8988T (cell line): ENCODE measurements at places on chromosomes 5 and 9.

DNA sequence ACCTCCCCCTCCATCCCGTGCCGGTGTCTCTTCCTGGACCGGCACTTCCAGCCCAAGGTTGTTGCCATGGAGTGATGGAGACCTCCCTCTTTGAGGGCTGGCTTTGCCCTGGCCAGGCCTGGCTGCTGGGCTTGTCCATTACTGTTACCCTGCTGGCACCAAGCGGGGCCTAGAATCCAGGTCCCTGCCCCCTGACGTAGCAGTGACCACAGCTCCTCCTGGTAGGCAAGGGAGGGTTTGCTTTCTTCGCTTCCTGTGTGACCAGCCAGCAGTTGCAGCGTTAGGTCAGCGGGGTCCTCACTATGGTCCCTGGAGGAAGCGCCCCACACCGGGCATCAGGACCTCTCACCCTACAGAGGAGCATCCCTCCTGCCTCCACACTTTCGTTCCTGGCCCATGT is 146.7 kb upstream of the COL5A1 start:
- no peak for DNase-seq

DNA sequence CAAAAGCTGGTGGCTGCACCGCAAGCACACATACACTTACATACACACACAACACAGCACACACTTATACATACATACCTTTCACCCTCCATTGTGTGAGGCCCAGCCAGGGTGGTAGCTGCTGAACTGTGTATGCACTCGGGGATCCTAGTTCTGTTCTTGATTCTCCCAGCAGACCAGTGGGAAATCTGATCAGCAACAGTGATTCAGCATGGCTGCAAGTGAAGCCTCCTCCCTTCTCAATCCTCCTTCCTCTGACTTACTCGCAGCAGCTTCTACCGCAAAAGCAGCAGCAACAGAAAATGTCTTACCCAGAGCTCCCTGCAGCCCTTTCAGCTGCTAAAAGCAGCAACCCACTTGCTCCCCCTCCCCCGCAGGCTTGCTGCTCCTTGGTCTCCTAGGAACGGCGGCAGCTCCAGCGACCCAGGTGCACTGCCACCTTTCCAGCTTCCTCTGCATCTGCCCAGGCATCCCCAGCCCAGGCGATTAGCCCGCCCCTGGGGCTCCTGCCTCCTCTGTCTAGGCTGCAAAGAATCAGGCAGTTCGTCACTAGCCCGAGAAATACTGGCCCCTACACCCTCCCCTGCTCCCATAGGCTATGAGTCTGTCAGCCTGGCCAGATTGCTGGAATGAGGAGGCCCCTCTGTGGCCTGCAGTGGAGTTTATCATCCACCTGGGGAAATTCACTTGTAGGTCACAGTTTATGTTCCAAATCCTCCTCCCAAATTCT is at the start of gene KLHL3:
Gene KLHL3 (minus strand): TSS at position 535 of the 730 bp plus-strand sequence. CDS start 443 bp downstream, at position 92.
- DNase-seq: peak; percentile 35

- peak; percentile 80 for DNase-seq
Measured at GRCh38 chr9:136995772-136996311, 526 bp downstream of the CLIC3 start.

GRCh38 chr5:116037236-116037822 is 5.1 kb downstream of the ARL14EPL start:
- DNase-seq: no peak

GRCh38 chr5:103918668-103919367 is 356.2 kb upstream of the NUDT12 start:
- no peak for DNase-seq

DNA sequence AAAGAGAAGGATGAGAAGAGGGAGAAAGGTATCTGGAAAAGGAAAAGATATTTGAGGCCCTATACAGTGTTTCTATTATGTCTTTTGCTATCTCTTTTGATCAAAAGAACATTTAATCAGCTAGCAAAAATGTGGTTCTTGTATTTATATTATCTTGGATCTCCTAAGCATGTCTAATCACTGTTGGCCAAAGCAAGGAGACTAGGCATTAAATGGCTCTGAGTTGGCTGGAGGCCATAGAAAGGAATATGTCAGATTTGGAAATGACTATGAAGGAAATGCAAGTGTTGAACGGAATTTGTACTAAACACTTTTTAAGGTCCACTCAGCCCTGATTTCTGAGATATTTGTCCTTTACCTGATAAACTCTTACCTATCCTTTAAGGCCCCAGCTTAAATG is 22.4 kb upstream of the THG1L start:
- no peak for DNase-seq

GRCh38 chr5:31986101-31986500 is 188.0 kb downstream of the GOLPH3 start:
- no peak for DNase-seq

DNA sequence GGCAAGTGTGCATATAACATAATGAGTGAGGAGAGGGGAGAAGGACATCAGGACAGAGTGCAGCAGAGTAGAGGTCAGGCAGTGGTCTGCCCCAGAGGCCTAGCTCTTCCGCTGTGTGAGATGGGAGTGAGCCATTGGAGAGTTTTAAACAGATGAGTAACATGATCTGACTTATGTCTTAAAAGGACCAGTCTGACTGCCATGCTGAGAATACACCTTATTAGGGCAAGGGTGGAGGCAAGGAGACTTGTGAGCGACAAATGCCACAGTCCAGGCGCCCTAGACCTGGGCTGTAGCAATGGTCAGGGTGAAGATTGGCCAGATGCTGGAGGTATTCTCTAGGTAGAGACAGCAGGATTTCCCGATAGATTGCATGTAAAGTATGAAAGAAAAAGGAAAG is 83.1 kb downstream of the WWC1 start:
- DNase-seq: no peak

DNA sequence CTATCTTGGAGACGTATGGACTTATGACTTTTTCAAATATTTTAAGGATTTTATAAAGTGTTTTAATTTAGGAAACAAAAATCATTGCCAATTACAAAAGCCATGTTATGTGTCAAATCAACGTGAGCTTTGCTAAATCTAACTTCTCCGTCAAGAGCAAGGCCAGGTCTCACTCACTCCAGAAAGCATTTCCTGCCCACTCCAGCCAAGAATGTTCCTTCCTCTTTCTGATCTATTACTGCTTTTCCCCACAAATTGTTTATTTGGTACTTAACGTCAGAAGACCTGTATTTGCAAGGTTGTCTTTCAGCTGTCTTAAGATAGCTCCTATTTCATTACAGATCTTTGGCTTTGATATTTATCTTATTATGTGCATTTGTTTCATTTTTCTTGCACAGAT is 193.5 kb upstream of the HAPLN1 start:
- DNase-seq: no peak

GRCh38 chr5:6087576-6087975 is 290.8 kb downstream of the MED10 start:
- DNase-seq: no peak

DNA sequence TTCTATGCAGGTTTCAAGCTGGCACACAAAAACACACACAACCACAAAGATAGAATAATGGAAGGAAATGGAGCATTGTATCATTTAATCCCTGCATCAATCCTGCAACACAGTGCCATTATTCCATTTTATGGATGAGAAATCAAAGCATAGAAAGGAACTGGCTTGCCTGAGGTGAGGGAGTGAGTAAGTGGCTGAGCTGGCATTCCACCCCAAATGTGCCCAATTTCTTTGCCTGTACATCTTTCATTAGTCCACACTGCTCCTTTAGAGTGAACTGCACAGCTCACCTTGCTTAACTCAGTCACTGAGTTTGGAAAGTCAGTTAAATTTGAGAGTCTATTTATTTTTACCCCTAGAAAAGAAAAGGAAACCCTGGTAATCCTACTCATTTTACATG is 28.9 kb downstream of the ZNF366 start:
- DNase-seq: no peak

DNA sequence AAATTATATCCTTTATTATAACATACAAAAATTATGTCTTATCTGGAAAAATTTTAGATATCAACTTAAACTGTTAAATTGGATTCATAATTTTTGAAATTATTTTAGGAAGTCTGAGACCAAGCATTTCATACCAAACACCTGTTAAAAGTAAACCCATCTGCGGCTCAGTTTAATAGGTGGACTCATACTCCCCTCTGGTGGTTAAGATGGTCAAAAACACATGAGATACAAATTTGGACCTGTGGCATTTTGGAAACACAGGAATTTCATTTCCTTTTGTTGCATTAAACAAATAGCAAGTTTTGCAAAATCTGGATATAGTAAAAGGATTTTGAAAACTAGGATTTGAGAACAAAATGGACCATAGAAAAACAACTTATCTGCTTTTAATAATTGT is 53.7 kb downstream of the RGMB start:
- DNase-seq: no peak

DNA sequence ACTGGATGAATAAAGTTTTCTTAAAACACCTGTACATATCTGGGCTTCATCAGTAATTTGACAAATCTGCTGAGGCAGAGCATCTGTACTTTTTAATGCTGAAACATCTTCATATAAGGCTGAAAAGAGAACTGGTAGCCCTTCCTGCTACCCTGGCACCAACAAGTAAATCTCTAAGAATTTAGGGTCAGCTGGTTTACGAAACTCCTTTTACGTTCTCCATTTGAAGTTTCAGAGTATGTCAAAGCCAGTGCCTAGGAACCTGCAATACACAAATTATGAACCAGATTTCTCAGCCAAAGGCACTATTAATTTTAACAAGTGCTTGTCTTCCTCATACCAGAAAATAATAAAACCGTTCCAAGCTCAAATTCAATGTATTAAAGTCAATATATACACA is 3.8 kb downstream of the ZFAND5 start:
- no peak for DNase-seq

DNA sequence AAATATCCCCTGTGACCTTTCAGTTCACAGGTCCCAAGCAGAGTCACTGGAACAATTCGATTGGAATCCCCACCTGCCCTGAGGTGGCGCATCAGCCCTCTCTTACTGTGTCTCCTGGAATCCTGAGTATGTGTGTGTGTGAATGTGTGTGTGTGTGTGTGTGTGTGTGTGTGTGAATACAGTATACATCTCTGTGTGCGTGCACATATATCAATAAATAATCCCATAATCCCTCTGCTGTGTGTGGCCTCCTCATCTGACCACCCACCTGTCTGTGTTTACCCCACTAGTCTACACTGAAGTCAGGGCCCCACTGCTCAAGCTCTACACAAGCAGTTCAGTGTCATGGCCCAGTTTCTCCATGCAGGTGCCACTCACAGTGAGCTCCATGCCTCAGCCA is 187.4 kb downstream of the ERCC6L2 start:
- DNase-seq: no peak

GRCh38 chr5:143274952-143275351 is 128.5 kb downstream of the NR3C1 start:
- DNase-seq: no peak

- DNase-seq: no peak
Measured at GRCh38 chr5:72366324-72366976, 46.3 kb downstream of the PTCD2 start.
